NCI-H69 (cell line): ENCODE measurements at places on chromosomes 4 and X.
A peak's percentile ranks its signal among the peaks of the same experiment; 100 is the strongest.

DNA sequence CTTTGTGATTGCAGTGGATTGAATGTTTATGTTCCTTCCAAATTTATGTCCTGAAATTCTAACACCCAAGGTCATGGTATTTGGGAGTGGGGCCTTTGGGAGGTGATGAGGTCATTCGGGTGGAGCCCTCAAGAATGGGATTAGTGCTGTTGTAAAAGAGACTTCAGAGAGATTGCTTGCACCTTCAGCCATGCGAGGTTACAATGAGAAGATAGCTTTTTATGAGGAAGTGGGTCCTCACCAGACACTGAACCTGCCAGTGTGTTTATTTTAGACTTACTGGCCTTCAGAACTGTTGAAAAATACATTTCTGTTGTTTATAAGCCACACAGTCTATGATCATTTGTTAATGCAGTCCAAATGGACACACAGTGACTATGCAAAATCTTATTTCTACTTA is 161.0 kb upstream of the GPRIN3 start:
- no peak for DNase-seq

DNA sequence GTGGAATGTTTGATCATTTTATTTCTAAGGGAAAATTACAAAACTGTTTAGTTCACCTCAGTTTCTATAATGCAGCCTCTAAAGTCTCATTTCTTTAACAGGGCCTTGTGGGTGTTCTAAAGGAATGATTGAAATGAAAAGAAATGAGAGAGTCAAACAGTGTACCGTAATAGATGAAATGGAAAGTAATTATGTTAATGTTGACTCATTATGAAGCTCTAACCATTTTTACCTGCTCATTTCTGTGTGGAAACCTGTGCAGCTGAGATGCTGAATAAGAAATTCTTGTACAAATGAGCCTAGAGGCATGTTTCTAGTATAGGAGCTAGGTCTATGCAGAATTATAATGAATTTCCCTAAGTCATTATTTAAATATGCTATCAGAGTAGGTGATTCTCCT is 45.2 kb upstream of the RPA4 start:
- DNase-seq = no peak

DNA sequence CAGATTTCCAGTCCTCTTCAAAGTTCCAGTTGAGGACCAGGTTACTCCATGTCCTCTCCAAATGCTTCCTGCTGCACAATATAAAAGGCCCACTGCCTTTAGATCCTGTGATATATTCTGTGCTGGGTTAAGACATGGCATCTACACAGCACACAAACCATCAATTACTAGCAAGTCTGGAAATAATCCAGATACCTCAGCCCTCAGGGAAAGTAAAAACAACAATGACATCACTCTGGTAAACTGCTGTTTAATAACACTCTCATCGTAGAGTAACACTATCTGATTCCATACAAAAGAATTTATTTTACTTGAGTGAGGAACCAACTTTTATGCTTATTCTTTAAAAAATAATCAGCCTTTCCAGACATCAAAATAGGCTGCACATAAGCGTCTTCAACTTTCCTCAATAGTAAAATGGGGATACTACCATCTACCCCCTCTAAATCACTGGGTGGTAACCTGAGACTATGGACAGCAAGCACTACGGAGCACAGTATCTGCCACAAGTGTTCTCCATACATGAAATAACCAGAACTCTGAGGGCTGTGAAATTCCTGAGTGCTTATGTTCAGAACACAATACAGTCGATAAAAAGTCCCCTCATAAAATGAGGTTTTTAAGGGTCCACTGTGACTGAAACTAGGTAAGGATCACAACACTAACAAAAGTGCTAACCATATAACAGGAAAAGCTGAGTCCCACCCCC is 53.4 kb downstream of the ABCG2 start:
- DNase-seq = peak; percentile 59

- DNase-seq = peak; percentile 32
These were observed 391.4 kb downstream of the SH2D1A start for GRCh38 chrX:124737771-124738170.

DNA sequence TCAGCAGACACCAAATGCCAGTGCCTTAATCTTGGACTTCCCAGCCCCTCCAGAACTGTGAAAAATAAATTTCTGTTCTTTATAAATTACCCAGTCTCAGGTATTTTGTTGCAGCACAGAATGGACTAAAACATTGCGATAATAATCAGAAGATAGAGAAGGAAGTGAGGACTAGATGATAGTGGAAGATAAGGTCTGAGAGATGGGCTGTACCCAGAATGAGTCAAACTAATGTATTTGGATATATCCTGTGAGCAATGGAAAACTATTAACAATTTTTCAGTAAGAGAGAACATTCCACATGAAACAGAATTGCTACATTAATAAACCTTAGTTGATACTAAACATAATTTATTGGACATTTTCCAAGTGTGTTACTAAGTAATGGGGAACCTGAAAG is 93.3 kb downstream of the FANCB start:
- DNase-seq = no peak

DNA sequence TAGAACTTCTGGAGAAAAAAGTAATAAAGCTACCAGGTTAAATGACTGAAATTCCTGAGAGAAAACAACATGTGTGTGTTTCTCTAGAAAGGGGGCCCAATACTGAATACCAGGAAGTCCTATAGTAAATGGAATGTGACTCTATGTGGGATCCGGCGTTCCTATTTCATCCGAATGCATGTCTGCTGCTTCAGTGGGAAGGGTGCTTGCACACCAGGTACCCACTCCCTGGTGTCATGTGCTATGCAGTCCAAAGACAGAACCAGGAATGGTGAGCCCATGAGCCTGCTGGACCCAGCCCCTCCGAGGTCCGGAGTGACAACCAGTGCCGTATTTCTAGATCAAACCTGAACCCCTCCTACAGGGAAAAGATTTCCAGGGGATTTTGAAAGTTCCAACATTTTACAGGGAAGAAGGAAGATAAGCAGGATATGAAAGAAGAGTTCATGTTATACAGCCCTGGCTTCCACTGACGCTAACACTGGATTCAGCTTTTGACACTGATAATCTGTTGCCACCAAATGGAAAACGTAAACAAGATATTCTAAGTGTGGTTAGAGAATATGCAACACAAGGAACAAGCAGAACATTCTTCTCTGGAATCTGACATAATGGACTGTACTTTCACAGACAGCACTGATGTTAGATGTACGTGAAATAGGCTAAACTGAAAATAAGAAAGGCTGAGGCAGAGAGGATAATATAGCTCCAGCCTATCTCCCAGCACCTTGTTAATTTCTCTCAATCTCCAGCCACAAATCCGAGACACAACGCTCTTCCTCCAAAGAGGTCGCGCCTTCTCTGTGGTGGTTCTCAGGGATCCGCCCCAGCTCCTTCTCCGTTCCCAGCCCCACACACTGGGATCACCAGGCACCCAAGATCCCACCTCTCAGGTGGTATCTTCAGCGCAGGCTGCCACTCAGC is 725 bp upstream of the CXCL1 start:
- peak; percentile 14 for DNase-seq

- DNase-seq = no peak
These were observed 40.0 kb downstream of the CRLF2 start for GRCh38 chrX:1172496-1172895.

DNA sequence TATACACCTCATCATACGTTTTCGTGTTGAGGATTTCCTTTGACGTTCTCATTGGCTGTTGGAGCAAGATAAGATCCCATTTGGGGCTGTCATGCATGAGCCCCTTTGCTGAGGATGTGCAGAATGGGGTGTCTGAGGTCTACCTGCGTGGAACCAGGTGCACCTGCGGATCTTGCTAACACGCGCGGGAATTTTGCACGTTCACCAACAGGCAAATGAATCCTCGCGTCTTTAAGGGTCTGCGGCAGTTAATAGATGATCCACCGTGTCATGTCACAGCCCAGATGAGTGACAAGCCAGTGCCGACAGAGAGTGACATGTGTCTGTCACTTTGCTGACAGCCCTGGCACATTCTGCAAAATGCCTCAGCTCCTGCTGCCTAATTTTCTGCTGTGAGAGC is 56.3 kb upstream of the SHOX start:
- DNase-seq = peak; percentile 5

DNA sequence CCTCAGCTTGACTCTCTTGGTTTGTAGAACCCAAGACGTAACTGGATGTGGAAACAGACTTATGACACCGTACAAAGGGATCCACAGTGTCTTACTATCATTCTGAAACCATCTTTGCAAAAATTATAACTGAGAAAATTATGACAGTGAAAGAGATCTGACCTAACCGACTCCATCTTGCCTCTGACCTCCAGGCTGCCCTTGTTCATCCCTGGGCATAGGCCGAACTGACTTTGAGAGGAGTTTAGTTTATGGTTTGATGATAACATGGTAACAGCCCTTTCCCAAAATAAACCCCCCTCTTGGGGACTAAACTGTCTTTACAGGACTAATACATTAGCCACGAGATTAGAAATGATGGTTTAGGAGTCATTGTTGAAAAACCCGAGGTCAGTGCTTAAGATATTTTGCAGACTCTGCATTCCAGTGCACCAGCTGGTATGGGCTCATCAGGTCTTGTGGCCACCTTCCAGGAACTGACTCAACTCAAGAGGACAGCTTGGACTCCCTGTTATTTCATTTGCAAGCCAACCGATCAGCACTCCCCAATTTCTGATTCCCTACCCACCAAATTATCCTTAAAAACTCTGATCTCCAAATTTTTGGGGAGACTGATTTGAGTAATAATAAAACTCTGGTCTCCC is 49.6 kb downstream of the CASP3 start:
- no peak for DNase-seq

GRCh38 chr4:55547918-55548317 is 1.2 kb upstream of the CLOCK start:
- no peak for DNase-seq

- DNase-seq = no peak
These were observed 110.6 kb upstream of the ADAMTS3 start for GRCh38 chr4:72679666-72680065.

DNA sequence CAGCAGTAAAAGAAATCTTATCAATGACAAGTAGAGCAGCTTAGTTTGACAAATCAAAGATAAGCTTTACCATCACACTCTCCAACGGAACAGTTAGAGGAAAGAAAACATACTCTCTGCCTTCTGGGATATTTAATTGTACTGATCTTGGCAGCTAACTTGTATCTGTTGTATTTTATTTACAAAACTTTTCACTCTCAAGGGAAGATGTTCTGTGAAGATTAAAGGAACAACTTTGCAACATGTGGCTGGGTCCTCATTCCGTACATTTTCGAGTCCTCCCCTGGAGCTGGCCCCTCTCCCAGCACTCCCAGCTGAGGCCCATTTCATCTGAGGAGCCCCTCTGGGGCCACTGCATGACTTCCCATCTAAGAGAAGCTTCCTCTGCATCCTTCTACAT is 74.4 kb downstream of the RPS3A start:
- DNase-seq = no peak

GRCh38 chr4:1874201-1874600 is 3.0 kb downstream of the NSD2 start:
- peak; percentile 53 for DNase-seq

DNA sequence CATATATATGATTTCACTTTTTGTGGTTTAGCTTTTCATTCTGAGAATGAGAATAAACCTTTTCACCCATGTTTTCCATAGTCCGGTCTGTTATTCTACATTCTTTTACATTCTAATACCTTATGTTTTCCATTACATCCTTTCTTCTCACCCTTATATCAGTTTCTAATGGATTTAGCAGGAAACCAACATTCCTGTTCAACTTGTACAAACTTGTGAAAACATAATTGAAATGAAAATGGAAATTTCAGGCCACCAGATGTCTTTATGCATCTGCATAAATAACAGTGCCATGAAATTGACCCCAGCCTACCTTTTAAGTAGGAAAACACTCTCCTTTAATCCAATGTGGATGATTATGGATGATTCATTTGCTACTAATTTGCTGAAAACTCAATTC is 494.8 kb upstream of the ZFP42 start:
- DNase-seq = no peak

- DNase-seq = no peak
These were observed 57.1 kb downstream of the RELL1 start for GRCh38 chr4:37628977-37629609.

DNA sequence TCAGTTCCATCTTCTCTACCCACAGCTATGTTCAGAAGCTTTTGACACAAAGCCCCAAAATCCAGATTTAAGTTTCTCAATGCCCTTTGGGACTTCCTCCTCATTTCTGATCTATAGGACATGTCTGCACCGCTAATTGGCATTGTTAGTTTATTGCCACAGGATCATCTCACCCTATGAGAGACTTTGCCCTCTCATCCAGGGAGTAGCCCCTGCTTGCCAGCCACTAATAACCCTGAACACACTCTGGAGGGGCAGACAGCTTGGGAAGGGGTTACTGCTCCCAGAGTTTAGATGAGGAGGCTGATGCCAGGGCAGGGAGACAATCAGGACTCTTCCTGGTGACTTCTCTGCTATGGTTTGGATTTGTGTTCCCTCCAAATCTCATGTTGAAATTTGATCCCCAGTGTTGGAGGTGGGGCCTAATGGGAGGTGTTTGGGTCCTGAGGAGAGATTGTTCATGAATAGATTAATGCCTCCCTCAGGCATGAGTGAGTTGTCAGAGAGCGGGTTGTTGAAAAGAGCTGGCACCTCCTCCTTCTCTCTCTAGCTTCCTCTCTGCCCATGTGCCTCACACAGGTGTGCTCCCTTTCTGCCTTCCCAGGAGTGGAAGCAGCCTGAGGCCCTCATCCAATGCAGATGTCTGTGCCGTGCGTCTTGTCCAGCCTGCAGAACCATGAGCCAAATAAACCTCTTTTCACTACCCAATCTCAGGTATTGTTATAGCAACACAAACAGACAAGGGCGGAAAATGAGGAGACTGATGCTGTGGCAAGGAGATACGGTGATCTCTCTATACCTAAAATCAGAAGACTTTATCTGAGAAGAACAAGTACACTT is 3.6 kb upstream of the SCARB2 start:
- DNase-seq = peak; percentile 46

- peak; percentile 90 for DNase-seq
These were observed 309 bp upstream of the CTBP1 start for GRCh38 chr4:1249148-1249730.

DNA sequence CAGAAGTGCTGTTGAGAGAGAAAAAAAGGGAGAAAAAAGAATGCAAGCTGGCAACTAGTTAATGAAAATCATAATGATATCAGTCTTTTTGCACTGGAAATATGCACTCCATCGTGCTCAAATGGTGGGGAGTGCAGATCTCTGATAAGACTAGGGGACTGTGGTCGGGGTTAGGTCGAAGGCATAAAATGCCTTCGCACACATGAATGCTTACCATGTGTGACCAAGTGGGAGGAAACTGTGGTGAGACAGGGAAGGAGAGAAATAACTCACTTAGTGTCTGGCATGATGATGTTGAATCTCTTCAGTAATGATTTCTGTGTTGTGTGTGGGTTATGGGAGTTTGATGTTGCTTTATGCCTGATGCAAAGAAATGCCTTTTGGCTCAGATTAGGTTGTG is 358.9 kb downstream of the FBXO8 start:
- no peak for DNase-seq

DNA sequence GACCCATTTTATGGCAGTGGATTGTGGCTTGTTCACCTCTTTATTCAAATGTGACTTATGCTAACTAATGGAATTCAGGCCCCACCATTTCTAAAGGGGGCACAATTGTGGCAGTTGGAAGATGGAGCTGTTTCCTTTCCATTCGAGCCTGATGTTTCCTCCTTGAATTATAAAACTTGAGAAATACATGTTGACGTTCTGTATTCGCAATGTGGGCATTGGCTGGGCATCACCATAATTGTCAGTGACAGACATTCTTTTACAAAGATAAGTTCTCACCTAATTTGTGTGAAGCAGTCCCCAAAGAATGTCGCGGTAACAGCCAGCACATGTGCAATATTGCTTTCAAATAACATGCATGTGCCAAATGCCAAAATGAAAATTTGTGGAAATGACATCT is 1070.2 kb upstream of the TENM3 start:
- DNase-seq = no peak

- peak; percentile 47 for DNase-seq
These were observed 92.2 kb upstream of the PGRMC2 start for GRCh38 chr4:128379860-128380259.
